Activated T-helper 1 cell treated with anti-CD3 and anti-CD28 coated beads, Interleukin-2, amount 50 U/mL, for 16 hours (primary cell): ENCODE measurements at places on chromosomes 2 and 18.

- no peak for DNase-seq
These were observed 26.9 kb downstream of the INPP4A start for GRCh38 chr2:98471402-98472131.

- no peak for DNase-seq
These were observed 48.7 kb downstream of the HNMT start for GRCh38 chr2:138012968-138013367.

DNA sequence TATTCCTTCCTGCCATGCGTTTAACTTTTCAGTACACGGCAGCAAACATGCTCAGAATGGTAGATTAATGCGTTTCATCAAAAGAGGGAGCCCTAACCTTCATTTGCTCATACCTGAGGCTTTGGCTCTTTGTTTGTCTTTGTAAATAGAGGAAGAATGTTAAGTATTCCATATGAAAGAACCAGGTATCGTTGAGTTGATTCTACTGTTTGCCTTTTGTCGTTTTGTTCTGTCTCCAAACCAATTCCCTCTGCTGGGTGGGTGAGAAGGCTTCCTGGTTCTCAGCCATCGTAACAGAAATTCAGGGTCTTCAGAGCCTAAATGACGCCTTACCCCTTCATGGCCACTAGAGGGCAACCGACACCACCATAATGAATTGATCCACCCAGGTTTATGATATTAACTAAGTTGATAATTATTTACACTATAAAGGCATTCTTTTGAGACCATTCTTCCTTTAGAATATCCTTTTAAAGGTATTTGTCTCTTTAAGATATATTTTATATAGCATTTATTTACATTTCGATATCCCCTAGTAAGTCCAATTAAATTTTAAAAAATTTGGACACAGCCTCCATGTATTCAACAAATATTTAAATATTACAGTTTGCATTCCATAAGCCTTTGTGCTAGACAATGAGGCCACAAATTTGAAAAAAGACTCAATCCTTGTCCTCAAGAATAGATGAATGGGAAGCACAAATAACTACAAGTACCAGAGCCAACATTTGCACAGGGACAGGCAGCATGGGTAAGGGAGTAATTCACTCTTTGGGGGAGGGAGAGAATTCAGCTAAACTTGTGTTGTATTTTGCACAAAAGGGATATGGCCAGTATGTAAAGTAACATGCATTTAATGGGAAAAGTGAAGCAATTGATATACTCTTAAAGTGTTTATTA lies 48.1 kb downstream of the TIMM21 start:
- peak; percentile 11 for DNase-seq

- DNase-seq, result no peak
These were observed 107.4 kb upstream of the NDUFV2 start for GRCh38 chr18:8995096-8995495.

DNA sequence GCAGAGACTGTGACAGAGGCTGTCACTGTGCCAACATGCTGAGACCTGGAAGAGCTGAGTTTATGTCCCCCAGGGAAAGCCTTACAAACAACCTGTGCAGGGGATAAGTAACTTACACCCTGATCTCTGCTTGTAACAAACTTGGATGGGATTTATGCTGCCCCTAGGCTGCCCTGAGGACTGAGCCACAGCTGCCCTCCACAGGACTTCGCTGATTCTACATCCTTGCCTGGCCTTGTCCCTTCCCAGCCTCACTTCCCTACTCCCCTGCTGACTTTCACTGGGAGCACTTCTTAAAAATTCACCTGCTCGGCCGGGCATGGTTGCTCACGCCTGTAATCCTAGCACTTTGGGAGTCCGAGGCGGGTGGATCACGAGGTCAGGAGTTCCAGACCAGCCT lies 45.9 kb upstream of the ASAP2 start:
- no peak for DNase-seq
